ENCODE measurements at places on chromosomes 1 and 21. TPM values are rescaled to one million over a fixed set of nuclear protein-coding genes. Genes with fewer than 3 reads are reported as not detected.

The ERRFI1 gene
- total RNA-seq = 21.7 TPM

The GCSAML gene
- not detected for total RNA-seq

The HSD3B2 gene
- total RNA-seq = not detected

The KIAA0040 gene
- 4.0 TPM for total RNA-seq

The CYB5RL gene
- total RNA-seq = 4.9 TPM

The RAB42 gene
- 6.1 TPM for total RNA-seq

The HPCAL4 gene
- 0.06 TPM for total RNA-seq

The SH3D21 gene
- 1.5 TPM for total RNA-seq

- no peak for DNase-seq
These were observed 182.3 kb downstream of the FCRL5 start for GRCh38 chr1:157369808-157370521.

GRCh38 chr1:19458815-19459417 is 26.4 kb downstream of the CAPZB start:
- DNase-seq = no peak

DNA sequence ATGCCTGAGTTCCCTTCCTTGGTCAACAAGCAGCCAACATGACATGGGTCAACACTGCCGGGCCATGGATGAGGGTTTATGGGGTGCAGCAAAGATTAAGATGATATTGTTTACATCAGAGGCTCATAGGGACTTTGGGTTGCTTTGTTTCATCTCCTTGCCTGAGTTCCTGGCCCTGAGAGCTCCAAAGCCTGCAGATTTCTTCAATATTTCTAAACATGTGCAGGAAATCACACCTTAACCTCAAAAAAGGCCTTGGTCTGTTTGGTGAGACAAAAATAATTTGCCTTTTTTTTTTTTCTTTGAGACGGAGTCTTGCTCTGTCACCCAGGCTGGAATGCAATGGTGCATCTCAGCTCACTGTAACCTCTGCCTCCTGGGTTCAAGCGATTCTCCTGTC is 876 bp downstream of the SLAMF8 start:
- DNase-seq = no peak

- DNase-seq = no peak
These were observed 386.3 kb downstream of the DISC1 start for GRCh38 chr1:232012773-232013386.

DNA sequence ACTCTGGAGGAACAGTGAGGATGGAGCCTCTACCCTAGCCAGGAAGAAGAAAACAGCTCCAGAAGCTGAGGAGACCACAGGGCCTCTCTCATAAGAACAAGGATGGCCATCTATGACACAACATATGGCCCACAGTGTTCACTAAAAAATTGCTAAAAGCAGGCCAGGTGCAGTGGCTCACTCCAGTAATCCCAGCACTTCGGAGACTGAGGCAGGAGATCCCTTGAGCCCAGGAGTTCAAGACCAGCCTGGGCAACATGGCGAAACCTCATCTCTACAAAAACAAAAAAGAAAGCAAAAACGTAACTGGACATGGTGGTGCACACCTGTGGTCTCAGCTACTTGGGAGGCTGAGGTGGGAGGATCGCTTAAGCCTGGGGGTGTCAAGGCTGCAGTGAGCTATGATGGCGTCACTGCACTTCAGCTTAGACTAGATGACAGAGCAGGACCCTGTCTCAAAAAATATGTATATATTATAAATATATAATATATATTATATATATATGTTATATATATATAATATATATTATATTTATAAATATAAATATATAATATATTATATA is 103.1 kb downstream of the TOMM20 start:
- DNase-seq = no peak

- DNase-seq = no peak
These were observed 42.3 kb downstream of the HMGB4 start for GRCh38 chr1:33906156-33906555.

DNA sequence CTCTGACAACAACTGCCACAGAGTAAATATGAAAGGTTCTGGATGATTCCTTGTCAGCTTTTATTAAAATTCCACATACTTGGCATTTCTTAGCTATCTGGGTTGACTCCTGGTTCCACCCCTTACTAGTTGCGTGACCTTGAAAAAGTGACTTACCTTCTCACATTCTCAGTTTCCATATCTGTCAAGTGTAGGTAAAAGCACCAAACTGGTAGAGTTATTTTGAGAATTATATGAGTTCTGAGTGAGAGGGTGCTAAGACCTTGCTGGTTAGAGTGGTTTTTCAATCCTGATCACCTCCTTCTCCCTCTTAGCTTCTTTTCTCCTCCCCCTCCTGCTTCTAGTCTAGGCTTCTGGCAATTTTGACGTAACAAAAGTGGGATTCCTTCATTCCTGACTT is 83.4 kb upstream of the ABCD3 start:
- no peak for DNase-seq

DNA sequence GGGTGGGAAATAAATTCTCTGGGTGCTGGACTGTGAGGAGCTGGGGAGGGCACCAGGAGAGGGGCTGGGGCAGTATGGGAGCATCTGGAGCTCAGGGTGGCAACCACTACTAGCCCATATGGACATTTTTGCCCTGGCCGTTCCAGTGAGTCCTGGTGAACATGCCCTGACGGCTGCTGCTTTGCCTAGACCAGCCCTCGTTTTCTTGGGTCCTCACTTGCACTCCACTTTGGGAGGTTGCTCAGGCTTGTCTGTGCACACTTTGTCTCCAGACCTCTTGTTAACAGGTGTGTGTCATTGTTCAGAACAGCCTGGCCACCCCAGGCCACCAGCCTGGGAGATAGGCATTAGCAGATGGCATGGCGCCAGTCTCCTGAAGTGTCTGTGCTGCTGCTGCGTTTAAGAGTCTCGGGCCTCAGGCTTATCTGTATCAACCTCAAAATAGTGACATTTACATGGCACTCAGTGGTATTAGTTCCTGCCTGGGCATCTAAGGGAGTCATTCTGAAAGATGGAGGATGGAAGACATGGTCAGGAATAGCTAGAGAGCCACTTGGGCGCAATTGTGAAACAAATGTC is 190.5 kb downstream of the PTPRU start:
- DNase-seq = peak; percentile 23

DNA sequence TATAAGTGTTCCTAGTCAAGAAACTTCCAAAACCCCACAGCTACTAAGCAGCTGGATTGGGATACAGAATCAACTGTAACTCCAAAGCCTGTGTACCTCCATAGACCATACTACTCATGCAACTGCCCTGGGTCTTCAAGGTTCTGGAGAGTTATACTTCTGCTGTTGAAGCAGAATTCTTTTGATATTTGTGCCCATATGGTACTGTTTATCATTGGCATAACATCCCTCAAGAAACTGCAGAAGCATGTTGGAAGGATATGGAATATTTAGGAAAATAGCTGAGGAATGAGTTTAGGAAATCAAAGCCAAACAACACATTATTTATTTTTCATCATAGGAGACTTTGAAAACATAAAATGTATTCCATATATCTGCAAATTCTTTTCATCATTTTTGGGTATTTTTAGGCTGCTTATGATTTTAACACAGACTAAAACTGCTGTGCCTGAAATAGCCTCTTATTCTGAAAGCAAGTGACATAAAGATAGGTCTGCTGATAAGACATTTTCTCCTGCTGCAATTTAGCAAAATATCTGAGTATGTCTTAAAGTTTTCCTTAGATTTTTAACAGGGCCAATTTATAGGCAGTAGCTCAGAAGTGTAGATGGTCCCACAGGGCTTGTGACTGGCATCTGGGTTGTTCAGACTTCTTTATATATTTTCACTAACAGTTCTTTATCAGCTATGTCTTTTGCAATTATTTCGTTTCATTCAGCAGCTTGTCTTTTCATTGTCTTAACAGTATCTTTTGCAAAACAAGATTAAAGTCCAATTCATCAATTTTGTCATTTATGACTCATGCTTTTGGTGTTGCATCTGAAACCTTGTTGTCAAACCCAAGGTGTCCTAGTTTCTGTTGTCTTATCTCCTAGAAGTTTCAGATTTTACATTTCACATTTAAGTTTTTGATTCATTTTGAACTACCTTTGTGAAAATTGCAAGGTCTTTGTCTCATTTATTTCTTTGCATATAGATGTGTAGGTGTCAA is 41.1 kb upstream of the ZNF124 start:
- no peak for DNase-seq

DNA sequence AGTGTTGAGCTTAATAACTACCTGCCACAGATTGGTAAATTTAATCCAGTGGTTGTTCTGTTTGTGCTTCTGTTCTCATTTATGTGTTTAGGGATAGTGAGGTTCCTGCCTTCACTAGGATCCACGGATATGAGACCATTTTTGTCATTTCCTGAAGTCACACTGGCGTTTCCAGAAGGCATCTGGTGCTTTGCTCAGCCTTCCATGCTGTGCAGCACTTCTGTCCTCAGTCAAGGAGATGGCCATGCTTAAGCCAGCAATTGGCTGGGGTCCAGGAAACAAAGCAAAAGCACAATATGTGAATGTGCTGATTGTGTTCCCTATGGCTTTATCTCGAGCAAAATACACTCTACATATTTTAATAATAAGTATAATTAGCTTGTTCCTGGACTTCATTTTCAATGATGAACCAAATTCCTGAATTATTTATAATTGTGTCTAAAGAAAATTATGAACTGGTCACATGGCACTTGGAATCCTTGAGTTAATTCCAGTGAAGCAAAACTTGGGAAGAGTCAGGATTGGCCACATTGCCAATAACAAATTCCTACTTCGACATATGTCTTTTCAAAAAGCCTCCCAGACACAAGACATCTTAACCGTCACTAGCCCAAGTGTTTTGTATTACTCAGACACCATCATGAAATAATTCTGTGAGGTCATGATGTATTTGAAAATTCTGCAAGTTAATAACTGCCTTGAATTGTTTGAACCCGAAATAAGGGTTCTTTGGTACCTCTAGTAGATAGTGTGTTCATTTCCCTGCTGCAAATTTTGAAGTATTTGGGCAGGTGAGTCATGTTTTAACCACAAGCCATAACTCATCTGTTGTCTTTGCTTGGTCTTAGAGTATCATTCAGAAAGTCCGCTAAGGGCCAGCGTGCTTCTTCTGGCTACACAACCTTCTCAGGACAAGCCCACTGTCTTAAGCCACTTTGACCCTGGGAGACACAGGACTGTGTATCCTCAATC is 412.4 kb downstream of the DISC1 start:
- no peak for DNase-seq

DNA sequence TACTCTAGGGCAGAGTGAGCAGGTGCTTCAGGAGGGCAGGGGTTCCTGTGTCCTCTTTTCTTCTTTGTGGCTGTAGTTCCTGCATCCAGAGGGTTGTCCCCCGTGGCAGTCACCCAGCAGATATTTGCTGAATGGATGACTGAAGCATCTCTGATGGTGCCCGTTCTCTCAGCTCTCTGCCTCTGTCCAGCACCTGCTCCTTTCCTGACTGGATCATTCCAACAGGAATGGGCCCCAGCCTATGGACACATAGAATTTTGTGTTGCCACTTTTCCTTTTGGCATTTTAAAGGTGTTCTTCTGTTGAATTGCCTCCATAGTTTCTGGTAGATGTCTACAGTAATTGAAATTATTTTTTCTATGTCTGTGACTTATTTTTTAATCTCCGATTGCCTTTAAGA is 372.5 kb upstream of the C1orf174 start:
- no peak for DNase-seq

- DNase-seq = no peak
These were observed 14.6 kb downstream of the MEF2D start for GRCh38 chr1:156485984-156486383.

GRCh38 chr21:35202431-35202830 is 153.3 kb upstream of the RUNX1 start:
- DNase-seq = no peak

DNA sequence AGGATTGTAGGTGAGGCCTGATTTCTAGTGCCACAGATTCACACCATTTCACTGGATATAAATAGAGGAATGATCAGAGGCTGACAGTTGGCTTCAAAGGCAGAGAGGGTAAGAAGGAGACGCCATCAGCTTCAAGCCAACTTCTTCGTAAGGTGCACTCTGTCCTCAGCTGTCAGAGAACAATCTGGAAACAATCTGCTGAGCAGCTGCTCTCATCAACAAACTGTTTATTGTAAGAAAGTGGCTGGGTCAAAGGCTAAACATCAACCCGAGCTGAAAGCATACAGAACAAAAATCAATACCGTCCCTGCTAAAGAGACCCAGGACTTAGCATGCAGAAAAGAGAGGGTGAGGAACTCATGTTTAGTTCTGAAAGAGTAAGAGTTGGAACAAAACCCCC is 48.2 kb downstream of the HLCS start:
- DNase-seq = no peak

DNA sequence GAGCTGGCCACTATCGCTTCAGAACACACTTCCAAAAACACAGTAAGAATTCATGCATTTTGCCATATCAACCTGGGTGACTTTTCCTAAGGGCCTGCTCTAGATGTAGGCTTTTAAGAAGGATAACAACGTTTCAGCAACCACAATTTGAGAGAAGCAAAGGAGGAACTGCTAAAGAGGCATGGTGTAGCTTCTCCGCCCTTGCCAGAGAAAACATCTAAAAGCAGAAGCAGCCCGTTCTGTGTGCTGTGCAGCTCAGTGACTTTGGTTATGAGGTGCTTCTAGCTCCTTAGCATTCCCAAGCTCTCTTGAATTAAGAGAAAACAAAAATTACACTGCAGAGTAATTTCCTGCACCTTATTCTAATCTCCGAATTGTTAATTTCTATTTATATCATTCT is 2.7 kb downstream of the PER3 start:
- DNase-seq = no peak

- DNase-seq = no peak
These were observed 16.6 kb downstream of the AK4 start for GRCh38 chr1:65164633-65165032.

GRCh38 chr1:94741996-94742395 is 78.2 kb upstream of the SLC44A3 start:
- DNase-seq = no peak

- DNase-seq = no peak
These were observed 10.6 kb downstream of the SASS6 start for GRCh38 chr1:100122177-100122576.

DNA sequence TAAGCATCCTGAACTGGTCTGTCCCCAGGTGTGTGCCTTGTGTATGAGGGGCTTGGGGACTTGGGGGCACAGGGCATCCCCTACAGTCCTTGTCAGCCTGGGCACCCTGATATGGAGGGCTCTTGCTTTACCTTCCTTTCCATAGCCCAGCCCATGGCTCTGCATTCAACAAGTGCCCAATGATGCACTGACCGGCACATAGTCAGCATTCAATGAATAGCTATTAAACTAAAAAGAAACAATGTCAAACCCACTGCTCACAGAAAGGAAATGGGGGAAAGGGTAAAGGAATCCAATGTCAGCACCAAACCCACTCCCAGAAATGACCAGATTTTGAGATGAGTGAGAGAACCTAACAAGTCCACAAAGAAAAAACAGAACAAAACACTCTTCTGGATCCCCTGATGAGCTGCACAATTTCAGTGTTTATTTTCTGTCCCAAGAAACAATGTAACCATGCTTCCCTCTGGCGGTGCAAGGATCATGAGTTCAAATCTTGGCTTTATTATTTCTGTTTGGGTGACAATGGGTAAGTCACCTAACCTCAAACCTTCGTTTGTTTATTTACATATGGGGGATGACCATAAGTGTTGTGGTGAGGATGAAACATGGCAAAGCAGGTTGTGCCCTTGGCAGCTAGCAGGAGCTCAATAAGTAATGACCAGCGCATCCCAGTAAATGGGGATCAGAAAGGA is 22.0 kb downstream of the SYT6 start:
- no peak for DNase-seq
